ENCODE measurements at places on chromosomes 1 and 21.
A peak's percentile ranks its signal among the peaks of the same experiment; 100 is the strongest.

DNA sequence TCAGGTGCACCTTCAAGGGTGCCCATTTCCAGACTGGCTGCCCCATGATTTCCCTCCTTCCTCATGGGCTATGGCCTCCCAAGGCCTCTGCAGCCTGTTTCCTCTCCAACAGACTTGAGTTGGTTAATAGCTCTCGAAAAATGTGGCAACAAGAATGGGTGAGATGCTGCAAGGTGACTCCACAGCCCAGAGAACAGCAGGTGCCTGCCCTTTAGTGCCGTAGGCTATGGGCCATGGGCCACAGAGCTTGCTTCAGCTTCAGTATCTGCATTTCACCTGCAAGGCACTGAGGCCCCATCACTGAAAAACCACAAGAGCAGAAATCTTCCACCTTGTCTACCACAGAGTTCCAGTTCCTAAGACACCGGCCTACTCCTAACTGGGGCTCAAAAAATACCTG, 122.0 kb downstream of the ETS2 start:
- DNase-seq = no peak

DNA sequence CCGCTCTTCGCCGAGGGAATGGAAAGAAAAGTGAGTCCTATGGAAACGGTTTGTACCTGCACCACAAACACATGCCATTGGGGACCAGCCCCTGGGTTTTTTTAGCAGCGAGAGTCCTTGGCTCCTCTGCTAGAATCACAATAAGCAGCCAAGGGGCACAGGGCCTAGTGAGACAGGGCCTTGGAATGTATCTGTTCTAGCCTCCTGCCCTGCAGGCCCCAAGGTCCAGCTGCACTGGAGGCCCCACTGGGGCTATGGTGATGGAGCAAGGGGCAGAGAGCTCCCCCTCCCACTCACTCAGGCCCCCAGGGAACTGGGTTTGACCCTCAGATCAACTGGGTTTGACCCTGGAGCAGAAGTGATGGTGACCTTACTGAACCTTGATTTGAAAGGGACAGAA, 14.4 kb downstream of the SHISA4 start:
- DNase-seq = no peak

DNA sequence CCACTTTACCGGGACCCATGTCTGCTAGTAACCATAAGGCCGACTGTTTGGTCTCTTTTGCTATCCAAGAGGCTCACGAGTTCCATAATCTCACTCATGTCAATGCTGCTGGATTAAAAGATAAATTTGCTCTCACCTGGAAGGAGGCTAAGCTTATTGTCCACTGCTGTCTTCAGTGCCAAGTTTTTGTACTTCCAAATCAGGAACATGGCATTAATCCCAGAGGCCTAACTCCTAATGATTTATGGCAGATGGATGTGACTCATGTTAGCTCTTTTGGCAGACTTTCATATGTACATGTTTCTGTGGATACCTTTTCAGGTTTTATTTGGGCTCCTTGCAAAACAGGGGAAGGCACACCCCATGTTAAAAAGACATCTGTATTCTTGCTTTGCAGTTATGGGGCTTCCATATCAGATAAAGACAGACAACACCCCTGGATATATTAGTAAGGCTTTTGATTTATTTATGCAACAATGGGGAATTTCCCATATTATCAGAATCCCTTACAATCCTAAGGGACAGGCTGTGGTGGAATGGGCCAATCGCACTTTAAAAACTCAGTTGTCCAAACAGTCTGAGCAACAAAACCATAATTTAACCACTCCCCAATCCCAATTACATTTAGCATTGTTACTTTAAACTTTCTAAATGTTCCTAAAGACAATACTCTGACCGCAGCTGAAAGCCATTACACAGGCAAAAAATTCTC, 162.7 kb downstream of the IER5 start:
- no peak for DNase-seq

- DNase-seq = no peak
Measured at GRCh38 chr1:153872331-153872730, 50.4 kb downstream of the GATAD2B start.

- no peak for DNase-seq
Measured at GRCh38 chr21:46636550-46637285, 1.2 kb downstream of the PRMT2 start.

DNA sequence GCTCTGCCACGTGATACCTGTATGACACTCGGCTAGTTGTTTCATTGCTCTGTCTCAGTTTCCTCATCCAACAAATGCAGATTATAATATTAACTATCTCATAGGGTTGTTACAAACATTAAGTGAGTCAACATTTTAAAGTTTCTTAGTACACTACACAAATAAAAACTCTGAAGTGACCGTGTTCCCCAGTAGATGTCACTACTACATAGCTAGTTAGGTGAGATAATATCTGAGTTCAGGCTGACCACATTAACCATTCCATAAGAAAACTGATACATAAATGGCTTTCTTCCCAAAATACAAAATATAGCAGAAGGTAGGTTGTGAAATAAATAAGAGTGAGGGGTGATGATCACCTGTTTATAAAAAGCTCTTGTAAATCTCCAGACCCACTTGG, 214.1 kb downstream of the NUF2 start:
- no peak for DNase-seq

- no peak for DNase-seq
Measured at GRCh38 chr1:2913091-2913490, 108.2 kb upstream of the ACTRT2 start.

DNA sequence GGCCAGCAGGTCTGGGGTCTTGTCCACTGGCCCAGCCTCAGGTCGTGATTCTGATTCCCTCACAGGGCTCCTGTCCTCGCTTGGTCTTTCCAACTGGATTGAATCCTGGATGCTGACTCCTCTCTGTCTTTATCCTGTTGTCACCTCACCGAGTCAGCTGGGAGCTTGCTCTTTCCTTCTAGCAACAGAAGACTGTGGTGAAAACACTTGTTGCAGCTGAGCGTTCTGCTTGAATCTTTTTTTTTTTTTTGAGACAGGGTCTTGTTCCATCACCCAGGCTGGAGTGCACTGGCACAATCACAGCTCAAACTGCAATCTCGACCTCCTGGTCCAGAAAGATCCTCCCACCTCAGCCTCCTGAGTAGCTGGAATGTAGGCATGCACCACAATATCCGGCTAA, 8.0 kb upstream of the WNT4 start:
- no peak for DNase-seq

DNA sequence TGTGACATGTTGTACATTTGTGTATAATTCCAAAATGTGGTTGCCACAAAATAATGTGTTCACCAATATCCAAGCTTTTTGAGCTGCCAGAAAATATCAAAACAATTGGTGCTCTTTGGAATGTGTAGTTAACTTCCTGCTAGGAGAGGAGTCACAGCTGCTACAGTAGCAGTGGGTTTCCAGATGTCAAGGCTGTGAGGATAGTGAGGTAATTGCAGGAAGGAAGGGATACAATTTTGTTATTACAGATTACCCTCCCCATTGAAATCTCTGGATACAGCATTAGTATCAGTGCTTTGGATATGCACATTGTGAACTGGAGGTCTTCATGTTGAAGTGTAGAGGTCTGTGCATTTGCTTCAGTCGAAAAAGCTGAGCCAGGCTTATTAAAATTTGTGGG, 253.2 kb downstream of the PTPRC start:
- DNase-seq = no peak

GRCh38 chr1:228846952-228847351, 111.7 kb downstream of the RHOU start:
- no peak for DNase-seq

- no peak for DNase-seq
Measured at GRCh38 chr21:17819877-17820229, 697 bp upstream of the C21orf91 start.

GRCh38 chr1:59549903-59550302, 253.0 kb downstream of the FGGY start:
- DNase-seq = peak; percentile 61

GRCh38 chr1:11990303-11991032, 10.2 kb downstream of the MFN2 start:
- DNase-seq = peak; percentile 76

DNA sequence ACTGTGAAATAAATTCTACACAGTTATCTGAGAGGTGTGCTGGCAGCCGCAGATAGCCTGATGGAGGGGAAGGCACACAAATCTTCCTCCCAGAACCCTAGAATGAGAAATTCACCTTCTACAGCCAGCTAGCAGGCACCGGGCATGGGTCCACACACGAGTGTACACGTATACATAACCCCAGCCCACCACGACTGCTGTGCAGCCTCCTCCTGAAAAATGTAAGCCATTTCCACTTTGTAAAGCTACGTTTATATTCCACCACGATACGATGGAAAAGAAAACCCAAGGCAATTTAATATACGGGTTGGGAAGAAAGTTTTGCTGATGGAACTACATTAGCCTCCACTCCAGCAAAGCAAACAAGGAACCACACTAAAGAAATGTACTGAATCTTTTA, 1.8 kb downstream of the BTG3 start:
- no peak for DNase-seq

DNA sequence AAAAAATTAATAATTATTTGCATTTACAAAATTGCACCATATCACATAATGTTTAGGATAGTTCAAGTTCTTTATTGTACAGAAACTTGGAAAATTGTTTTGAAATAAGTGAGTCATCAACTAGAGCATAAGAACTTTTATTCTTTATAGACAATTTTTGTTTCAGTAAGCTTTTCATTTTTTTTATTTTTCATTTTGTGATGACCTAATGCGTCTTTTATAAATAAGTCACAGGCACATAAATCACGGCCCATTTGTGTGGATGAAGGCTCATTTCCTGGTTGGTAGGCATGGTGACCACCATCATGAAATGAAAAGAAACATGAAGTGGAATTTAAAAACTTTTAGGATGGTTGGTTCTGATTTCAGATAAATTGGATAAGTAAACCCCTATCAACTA, 39.3 kb downstream of the SPAG17 start:
- DNase-seq = no peak

DNA sequence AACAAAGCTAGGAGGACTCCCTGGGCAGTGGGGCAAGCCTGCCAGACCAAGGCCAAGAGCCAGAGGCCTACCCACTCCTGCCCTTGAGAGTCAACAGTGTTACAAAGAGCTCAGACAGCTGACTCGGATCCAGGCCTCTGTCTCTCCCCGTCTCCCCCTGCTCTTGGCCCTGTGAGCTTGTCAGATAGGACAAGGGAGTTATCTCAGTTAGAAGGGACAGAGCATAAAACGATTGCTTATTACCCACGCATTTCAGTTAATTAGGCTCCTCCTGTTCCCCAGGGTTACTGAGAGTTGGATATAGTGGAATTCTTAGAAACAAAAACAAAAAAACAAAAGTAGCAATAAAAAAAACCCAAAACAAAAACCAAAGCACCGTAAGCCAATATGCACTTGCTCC, 1.3 kb downstream of the SLC41A1 start:
- no peak for DNase-seq

GRCh38 chr1:24878775-24879742, 51.0 kb downstream of the RUNX3 start:
- no peak for DNase-seq

DNA sequence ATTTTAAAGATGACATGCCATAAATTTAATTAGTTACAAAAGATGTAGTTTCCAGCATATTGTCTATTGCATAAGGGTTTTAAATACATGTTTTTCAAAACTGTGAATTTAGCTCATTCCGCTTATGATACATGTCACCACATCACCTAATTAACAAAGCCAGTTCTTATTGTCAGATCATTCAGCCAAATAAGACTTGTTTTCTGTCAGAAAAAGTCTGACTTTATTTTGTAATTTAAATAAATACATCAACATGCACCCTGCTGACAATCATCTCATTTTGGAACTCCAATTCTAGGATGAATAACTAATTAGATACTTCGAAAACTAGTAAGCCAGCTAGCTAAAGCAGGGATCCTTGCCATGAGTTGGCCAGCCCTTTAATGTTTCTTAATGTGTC, 110.9 kb upstream of the APP start:
- no peak for DNase-seq

- DNase-seq = no peak
Measured at GRCh38 chr1:180435566-180435965, 66.8 kb downstream of the ACBD6 start.

DNA sequence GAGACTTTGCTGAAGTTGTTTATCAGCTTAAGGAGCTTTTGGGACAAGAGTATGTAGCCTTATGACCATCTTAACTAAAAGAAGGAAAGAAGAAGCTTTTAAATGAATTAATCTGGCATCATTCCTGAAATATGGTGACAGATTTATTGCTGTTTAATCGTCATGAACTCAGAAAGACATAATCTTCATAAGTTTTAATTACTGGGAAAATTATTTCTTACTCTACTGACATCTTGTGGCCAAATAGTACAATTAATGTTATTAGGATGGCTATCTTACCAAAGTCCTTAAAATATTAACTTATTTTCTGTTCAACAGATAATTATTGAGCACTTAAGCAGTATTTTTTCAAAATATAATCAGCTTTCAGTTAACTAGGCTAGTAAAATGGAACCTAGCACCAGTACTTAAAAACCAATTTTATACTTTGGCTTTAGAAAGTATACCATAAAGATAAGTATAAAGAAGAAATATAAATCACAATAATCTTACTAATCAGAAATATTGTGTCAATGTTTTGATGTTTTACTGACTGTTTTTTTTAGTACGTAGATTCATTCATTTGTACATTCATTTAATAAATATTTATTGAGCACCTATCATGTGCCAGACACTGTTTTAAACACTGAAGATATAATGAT, 34.7 kb upstream of the GPR25 start:
- DNase-seq = no peak

All from left lobe of liver (tissue), 2 donors.